ENCODE measurements at places on chromosomes 6 and 20.

GRCh38 chr6:111563581-111563980 is 42.1 kb downstream of the TRAF3IP2 start:
- no peak for DNase-seq

GRCh38 chr20:37651932-37652331 is 41.9 kb upstream of the CTNNBL1 start:
- peak; percentile 58 for DNase-seq

- DNase-seq = peak; percentile 96
Observed at GRCh38 chr20:41329435-41330342, 10.9 kb upstream of the LPIN3 start.

- no peak for DNase-seq
Observed at GRCh38 chr20:59335377-59335776, 35.0 kb downstream of the EDN3 start.

DNA sequence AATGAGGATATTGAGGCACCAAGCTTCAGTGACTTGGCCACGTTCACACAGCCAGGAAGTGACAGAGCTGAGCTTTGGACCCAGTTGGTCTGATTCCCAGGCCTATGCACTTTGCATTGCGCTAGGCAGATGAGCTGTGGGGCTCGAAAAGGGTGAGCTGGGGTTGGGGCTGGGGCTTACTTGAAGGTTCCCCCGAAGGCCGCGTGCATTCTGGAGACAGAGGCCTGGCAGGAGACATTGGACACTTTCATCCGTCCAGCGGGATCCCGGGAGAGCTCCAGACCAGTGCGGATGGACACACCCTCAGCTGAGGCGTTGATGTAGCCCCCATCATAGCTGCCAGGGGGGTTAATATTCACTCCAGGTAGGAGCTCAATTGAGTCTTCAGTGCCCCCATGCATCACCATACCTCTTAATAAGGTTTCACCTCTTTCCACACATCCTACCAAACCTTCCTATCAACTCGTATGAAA is 2.6 kb downstream of the PLTP start:
- DNase-seq = no peak

DNA sequence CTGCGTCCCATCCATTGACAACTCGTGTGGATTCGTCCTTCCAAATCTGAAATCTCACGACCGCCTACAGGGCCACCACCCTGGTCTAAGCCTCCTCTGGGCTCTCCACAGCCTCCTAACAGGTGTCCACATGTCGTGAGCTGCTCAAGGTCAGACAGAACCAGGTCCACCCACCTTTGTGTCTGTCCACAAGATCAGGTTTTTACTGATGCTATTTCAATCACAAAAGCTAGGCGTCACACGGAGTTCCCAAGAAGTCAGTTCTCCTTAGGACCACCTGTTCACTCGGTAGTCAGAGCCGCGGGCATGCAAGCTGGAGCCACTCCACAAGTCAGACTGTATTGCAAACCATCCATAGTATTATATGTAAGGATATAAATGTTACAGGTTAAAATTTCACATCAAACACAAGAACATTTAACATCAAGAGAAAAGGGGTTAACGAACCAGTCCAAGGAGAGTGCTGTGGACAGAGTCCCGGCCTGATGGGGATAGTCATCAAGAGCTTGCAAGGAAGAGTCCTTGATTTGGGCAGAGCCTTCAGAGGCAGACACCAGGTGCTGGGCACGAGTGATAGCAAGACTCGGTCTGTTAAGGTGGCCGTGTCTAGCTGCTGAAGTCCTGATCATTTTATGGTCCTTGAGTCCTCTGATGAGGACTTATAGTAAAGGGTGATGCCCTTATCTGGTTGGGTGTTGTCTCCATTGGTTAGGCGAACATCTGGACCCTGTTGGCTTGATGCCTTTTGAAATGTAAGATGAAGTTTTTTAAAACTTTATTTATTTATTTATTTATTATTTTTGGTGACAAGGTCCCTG is 731 bp upstream of the DNPH1 start:
- DNase-seq = no peak

- DNase-seq = no peak
Observed at GRCh38 chr20:11700831-11701230, 216.9 kb upstream of the BTBD3 start.

DNA sequence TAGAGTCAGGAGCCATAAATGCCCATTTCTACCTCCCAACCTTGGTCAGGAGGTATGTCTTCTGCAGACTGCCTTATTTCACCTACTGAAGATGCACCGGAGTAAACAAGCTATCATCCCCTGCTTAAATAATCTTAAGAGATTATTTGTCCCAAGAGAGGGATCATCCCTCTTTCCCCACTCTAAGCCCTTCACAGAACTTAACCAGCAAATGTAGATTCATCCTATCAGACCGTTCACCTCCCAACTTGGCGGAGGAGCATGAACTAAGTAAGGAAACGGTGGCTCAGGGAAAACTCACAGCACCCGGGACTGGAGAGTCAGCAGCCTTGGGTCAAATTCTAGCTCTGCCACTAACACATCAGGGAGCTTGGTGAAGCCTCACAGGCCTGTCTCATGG is 115.3 kb downstream of the TRERF1 start:
- no peak for DNase-seq

DNA sequence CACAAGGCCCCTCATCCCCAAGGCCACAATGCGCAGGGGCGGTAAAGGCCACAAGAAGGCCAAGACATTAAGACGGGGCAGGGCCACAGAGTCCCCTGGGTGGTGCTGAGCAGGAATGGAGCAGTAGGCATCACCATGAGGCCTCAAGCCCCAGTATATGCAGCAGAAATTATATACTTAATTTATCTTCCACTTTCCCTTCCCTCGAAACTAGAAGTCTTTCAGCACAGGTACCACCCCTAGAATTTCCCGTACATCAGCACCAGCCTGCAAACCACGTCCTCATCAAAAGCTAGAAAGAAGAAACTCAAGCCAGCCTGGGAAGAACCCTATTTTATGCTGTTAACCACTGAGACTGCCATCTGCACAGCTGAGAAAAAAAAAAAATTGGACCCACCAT is 89.4 kb downstream of the PLG start:
- DNase-seq = peak; percentile 17

GRCh38 chr6:47733879-47734558 is 35.6 kb downstream of the ADGRF4 start:
- DNase-seq = peak; percentile 67

DNA sequence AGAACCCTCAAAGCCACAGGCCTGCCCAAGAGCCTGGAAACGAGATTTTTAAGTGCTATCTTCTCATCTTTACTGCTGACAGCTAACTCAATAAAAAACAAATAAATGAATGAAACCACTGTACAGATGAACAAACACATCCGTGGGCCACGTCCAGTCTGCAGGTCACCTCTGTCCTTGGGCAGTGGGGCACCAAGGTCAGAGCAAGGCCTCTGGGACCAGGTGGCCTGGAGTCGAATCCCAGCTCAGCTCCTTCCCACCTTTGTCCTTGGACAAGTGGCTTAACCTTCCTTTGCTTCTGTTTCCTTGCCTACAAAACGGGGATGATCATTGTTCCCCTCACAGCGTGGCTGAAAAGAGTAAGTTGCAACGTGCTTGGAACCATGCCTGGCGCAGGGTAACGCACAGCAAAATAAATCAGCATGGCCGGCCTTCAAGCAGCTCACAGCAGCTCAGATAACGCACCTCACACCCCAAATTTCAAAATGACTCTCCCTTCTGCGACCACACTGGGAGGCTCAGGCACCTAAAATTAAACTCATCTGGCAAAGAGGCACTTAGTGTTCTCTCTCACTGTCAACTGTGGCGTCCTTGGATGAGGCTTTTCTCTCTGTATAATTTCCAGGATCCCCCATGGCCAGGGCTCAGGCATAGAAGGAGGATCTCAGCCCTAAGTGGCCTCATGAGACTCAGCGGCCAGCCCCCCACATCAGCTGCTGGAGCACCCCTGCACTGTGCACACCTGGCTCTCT is 35.7 kb downstream of the RRBP1 start:
- DNase-seq = no peak

DNA sequence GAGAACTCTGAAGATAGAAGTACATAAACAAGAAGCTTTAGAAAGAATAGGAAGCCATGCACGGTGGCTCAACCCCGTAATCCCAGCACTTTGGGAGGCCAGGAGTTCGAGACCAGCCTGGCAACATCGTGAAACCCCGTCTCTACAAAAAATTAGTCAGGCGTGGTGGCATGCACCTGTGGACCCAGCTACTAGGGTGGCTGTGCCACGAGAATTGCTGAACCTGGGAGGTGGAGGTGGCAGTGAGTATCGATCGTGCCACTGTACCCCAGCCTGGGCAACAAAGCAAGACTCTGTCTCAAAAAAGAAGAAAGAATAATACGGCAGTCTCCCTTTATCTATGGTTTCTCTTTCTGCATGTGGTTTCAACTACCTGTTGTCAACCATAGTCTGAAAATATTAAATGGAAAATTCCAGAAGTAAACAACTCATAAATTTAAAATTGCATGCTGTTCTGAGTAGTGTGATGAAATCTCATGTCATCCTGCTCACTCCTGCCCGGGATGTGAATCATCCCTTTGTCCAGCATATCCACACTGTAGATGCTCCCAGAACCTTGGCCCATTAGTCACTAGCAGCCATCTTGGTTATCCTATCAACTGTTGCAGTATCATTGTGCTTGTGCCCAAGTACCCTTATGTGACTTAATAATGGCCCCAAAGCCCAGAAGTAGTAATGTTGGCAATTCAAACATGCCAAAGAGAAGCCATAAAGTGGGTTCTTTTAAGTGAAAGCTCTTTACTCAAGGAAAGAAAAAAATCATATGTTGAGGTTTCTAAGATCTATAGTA is 22.1 kb downstream of the DEK start:
- DNase-seq = peak; percentile 88

- DNase-seq = no peak
Observed at GRCh38 chr20:258269-258858, 840 bp downstream of the DEFB132 start.

DNA sequence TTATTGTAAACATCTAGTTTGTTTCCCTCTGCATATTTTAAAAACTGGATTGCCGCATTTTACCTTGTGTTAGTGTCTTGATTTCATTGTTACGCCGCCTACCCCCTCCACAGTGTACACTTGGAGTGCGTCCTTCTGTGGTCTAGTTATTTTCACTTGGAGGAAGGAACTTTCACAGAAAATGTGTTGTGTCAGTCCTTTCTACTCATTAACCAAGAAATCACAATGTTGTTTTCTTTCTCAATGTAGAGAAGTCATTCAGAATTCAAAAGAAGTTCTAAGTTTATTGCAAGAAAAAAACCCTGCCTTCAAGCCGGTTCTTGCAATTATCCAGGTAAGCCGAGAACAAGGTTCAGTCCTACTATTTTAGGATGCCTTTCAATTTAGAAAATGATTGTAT is 10.3 kb downstream of the MTHFD1L start:
- DNase-seq = no peak

DNA sequence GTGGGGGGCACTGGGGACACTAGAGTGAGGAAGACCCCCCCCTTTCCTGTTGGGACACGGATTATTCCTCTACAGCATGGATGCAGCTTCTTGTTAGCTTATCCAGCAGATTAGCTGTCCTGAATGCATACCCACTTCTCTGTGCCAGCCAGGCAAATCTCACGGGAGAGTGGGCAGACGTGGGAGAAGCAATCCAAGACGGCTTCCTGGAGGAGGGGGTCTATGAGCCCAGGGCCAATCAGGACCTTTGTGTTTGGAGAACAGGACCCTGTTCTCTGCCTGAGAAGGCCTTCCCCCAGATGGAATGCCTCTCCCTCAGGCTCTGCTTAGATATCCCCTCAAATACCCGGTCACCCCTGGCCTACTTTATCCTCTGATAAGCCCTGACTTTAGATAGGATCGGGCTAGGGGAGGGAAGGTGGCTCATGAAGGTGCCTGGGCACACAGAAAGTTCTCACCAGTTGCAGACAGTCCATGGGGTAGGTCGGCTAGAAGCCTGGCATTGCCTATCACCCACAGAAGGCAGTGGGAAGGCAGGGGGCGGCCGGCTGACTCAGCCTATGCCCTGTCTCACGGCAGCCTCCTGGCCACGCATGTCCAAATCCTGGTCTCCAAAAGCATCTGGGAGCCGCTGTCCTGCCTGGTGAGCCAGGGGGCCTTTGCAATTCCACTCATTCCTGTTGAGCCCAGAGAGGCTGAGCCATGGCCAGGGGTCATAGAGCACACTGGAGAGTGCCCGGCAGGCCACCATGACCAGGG is 34.7 kb downstream of the SUN5 start:
- no peak for DNase-seq

DNA sequence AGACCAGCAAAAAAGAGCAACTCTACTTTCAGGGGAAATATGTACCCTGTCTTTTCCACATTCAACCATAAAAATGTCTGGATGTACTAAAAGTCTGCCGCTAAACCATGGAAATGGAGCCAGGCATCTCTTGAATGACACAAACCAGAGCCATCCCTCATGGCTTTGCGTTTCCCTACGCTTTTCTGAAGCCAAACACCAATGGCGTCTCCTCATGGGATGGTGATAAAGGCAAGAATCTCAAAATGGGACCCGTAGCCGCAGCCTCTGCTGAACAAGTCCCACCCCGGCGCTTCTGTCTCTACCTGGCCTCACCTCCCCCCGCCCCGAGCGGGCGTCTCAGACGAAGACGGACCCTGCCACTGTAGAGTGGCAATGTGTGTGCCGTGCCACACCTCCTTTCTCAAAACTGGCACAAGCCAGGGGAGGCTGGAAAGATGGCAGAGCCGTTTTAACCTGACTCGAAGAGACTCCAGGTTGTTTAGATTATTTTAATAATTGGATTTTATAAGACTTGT is 80.3 kb upstream of the AFDN start:
- no peak for DNase-seq

DNA sequence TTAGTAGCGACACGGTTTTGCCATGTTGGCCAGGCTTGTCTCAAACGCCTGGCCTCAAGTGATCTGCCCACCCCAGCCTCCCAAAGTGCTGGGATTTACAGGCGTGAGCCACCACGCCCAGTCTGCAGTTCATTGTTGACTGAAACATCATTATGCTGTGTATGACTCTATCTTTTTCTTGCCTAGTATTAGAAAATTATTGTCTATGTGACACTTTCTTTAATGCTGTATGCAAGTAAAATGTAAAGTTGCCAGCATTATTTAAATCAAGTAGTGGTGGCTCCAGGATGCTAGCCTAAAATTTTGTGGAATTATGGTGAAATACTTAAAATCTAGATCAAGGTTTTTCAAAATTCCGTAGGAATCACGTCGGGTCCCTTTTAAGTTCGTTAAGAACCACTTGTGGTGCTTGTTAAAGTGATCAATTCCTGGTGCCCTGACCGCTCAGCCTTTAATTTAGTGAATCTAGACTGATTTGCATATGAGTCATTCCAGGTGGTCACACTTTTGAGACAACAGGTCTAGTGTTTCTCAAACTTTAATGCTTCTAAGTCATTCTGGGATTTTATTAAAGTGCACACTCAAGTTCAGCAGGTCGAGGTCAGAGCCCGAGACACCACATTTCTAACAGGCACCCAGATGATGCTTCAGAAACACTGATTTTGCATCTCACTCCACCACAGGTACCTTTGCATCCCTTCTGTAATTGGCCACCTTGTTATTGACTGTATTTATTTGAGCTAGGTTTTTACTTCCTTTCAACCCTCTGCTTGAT is 132.6 kb upstream of the MTHFD1L start:
- no peak for DNase-seq

DNA sequence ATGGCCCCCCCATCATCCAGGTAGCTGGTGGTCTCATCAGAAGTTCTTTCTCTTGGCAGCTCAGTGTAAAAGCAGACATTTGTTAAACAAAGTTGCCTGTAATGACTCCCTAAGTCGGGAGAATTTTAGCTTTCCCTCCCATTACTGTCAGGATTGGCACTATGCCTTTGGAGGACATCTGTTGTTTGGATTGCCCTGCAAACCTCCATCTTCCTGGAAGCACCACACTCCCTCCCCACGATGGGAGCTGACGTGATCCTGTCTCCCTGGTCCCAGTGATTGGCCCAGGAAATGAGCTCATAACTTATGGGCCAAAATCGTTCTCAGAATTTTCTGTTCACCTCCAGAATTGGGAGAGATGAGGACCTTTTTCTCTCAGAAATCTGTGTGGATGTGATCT is 42.6 kb upstream of the CNR1 start:
- DNase-seq = no peak

Data from PC-3 (cell line).